Non-pigmented ciliary epithelial cell (primary cell): ENCODE measurements at places on chromosomes 13 and 19.
A peak's percentile ranks its signal among the peaks of the same experiment; 100 is the strongest.

DNA sequence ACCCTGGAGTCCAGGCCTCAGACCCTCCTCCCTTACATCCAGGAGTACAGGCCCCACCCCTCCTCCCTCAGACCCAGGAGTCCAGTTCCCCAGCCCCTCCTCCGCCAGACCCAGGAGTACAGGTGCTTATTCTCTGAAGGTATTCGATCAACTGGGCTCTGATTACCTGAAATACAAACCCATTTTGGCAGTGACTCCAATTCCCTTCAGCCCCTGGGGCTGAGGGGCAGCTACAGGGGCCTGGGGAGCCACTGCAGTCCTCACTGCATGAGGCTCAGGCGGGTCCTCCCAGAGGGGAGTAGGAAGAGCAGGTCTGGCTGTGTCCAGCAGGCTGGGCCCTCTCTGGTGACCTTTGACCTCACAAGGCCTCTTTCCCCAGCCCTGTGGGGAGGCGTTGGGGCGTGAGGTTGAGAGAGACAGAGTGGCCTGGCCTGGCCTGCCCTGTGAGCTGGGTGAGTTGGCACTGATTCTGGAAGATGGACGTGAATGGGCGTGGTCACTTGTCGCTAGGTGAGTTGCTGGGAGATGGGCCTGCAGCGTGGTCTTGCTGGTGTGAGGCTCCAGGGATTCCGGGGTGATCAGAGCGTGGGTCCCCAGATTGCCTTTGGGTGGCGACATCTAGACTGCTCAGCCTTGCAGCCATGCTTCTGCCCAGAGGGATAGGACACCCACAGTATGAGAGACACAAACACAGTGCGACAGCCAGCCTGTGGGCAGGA, 3.1 kb downstream of the BCAT2 start:
- no peak for DNase-seq

DNA sequence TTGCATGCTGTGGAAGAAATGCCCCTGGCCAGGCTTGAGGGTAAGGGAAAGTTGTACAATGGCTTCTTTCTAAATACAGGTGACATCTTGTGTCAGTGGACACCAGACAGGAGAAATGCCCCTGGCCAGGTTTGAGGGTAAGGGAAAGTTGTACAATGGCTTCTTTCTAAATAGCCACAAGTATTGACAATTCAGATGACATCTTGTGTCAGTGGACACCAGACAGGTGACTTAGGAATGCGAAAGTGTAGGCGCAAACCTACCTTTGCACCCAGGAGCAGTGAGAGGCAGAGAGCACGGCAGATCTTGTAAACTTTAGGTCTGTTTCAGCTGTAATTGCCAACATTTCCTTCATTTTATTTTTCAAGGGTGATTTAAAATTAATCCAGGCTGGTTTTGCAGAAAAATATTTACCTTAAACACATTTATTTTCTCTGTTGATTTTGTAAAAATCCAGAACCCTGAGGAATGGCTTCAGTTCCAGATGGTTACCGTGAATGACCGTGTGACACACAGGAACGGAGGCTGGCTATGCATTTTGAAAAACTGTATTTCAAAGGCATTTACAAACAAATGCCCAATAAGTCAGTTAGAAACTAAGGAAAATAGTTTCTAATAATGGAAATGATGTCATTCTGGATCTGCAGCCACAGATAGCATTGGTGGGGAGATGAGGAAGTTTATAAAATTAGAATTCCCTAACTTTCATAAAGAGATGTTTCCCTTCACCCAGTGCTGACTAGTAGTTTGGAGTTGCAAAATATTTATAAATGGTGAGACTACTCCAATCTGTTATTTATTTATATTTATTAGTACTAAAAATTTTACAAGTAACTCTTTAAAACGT, 34.9 kb downstream of the TNFSF13B start:
- no peak for DNase-seq

DNA sequence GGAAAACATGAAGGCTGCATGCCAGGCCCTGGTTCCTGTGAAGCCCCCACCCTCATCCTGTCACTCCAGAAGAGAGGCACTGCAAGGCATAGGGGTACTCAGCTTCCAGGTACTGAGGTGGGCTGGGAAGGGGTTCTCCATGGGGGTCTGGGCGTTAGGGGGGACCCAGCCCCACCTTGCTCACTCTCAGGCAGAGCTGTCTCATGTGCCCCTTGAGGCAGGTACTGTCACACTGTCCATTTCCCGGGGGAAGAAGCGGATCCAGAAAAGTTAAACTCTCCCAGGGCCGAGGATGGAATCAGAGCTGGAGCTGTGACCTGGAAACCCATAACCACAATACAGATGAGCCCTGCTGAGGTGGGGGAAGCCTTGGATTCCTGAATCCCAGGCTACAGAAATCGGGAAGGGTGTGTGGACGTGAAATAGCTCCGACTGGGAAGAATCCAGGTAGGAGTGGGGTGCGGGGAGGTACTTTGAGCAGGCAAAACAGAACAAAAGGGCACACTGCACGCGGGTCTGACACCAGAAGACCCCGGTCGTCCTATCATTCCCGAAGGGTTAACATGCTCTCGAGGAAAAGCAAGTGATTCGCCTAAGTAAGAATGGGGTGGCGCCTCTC, 540 bp upstream of the USE1 start:
- DNase-seq, result no peak

DNA sequence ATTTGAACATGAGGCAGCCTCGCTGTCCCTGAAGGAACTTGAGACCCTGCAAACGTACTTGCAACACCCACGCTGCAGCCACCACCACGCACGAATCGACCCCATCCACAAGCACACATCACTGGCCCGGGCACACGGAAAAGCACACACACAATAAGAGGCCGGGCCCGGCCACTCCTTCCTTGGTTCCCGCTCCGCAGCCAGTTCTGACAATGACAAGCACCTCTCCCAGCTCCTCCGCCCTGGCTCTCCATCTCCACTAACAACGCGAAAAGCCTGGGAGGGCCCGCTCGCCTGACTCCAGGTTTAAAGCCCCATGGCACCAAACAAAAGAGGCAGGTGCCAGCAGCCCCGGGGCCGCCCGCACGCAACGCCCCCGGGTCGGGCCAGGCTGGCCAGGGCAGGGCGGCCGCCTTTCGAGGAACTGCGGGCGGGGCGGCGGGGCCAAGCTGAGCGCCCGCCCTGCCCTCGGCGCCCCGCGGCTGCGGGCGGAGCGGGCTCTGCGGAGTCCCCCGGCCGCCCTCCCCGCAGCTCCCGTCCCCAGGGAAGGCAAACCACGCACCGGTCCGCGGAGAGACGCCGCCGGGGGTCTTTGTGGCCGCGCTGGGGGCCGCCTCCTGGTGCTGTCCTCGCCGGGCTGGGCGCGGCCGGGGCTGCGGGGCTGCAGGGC, 495 bp downstream of the DCLK1 start:
- no peak for DNase-seq

DNA sequence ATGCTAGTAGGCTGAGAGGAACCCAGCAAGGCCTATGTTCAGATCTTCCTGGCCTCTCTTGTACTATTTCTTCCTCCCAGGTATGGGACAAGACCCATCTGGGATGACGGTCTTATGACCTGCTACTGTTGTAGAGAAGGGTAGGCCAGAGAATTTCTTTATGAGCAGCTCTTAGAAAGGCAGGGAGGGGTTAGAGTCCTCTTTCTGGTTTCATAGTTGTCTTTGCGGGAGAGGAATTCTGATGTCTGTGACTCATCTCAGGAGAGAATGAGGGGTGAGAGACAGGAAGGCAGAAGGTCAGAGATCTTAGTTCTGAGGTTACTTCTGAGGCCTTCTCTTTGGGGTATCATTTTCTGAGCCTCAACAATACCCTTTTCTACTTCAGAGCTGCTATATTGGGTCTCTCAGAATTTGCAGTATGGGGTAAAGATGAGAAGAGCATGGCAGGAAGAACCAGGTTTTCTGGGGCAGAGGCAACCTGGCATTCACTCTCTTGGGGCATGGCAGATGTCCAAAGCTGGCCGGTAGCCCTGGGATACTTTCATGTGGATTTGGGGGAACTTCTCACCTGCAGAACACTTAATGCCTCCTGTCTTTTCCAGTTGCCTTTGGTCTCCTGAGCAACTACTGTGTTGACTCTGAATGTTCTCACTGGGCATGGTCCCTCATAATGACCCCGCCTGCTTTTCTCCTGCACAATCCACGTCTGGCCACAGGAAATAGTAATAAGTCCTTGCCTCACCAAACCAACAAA, 154.4 kb downstream of the GGACT start:
- peak; percentile 24 for DNase-seq

- DNase-seq, result no peak
These were observed 30.7 kb upstream of the NFIC start for GRCh38 chr19:3335431-3336350.

DNA sequence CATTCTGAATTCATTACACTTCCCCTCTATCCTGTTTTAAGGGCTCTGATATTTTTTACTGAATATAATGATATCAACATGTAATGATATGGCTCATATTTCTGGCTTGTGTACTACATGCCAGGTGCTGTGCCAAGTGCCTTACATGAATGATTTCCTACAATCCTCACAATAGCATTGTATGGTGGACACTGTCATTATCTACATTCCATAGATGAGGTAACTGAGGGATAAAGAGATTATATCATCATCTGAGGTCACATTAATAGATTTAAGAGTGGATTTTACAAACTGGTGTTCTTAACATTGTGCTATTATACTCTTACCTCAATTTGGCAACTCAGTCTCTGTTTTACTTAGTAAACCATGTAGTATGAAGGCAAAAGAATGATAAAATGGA, 502.0 kb downstream of the LIG4 start:
- DNase-seq, result no peak

GRCh38 chr13:110813646-110814624, 100.4 kb downstream of the ING1 start:
- no peak for DNase-seq

DNA sequence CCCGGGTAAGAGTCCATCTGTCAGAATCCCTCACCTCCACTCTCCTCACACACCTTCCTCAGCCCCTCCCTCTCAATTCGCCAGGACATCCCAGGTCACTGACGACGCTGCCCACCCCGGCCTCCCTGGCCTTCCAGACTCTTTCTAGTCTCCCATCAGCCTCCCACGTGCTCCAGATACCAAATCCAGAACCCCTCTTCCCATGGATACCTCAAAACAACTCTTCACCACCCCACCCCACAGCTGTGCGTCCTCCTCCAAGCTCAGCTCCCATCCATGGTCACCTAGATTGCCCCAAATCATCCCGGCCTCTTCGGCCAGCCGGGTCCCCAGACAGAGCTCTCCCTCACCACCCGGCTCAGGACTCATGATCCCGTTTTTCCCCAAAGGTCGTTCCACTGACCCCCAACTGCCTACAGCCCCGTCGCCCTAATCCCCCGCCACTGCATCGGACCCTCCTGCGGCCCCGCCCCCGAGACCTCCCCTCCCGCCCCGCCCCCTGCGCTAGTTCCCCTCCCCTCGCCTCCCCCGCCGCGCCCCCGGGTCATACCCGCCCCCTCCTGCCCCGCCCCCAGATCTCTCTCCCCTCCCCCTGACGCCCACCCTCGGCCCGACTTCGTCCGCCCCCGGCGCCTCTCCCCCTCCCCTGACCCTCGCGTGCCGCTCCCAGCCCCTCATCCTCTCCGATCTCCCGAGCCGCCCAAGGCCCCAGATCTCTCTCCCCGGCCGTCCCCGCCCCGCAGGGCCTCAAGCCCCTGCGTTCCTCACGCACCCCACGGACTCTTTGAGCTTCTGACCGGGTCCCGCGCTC, 546 bp downstream of the UBXN6 start:
- no peak for DNase-seq

DNA sequence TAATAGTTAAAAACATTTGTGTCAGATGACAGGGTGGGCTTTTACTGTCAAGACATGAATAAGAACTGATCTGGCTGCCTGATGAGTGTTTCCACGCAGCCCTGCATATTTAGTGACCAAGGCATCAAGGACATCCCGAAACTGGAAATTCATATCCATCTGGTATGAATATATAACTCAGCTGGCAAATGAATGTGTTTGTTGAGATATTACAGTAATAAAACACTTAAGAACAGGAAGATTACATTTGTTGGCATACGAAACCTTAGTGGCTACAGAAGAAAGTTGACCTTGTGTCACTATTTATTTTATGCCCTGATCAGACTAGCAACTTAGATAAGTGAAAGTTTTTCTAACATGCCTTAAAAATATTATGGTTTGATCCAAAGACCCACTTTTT, 32.8 kb downstream of the RAP2A start:
- DNase-seq, result no peak

GRCh38 chr13:52925251-52925650, 76.8 kb upstream of the PCDH8 start:
- DNase-seq, result no peak

DNA sequence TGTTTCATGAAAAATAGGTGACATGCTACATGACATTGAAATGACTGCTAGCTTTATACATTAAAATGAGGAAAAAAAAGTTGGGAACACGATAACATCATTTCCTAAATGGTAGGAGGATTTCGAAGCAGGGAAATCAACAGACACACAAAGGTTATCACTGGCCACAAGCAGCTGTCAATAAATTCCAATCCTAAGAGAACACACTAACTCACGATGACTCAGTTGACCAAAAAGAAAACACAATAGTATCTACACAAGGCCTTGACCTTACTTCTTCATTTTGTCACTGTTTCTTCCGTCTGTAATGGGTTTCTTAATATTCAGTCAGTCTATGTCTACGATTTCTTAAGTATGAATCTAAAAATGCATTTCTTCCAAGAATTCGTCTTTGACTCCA, 36.5 kb downstream of the STARD13 start:
- DNase-seq, result peak; percentile 79

DNA sequence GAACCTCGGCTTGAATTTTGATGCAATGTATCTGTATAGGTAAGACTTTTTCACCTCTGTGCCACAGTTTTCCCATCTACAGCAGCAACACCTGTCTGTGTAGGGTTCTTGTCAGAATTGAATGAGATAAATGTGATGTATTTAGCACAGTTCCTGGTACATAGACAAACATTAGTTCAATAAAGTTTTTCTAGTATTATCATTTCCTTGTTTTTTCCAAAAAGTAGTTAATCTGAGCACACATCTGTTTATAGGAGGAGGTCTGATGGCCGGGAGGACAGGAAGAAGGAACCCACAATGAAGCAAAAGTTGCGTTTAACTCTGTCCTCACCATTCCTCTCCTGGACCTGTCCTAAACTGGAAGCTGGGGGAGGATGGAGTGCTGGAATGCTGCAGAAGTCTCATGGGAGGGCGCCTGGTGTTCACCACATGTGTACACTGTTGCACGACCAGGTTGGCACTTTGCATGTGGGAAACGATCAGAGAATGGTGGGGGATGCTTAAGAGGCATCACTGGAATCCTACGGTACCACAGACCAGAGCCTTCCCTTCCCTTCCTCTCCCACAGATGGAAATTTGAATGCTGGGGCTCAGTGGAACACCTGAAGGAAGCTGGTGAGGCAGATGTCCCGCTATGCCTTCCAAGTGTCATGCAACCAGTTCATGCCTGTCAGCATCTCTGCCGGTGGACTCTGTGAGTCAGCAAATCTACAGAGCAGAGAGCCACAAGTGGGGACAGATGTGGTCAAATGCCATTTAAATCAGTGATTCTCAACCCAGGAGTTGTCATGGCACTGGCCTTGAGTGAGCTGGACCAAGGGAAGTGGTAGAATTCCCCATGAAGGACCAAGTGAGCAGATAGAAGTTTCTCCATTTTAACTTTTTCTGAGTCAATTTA, 315.6 kb downstream of the DLEU7 start:
- DNase-seq, result no peak

DNA sequence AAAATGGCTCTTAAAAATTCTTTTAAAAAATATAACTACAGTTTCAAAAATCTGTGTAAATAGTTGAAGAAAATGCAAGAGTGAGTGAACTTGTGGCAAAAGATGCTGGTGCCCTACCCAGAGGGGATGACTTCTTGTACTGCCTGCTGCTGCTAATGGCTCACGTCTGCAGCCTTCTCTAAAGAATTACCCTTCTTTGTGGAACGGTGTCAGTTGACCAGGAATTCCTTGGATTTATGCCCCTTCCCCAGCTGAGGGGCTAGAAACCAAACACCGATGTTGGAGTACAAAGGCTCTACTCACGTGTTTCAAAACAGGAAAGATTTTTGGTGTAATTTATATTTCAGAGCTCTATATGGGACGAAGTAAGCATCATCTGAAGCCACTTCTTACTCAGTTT, 1582.8 kb downstream of the OLFM4 start:
- DNase-seq, result no peak
